ENCODE measurements at places on chromosomes 2 and 18.

DNA sequence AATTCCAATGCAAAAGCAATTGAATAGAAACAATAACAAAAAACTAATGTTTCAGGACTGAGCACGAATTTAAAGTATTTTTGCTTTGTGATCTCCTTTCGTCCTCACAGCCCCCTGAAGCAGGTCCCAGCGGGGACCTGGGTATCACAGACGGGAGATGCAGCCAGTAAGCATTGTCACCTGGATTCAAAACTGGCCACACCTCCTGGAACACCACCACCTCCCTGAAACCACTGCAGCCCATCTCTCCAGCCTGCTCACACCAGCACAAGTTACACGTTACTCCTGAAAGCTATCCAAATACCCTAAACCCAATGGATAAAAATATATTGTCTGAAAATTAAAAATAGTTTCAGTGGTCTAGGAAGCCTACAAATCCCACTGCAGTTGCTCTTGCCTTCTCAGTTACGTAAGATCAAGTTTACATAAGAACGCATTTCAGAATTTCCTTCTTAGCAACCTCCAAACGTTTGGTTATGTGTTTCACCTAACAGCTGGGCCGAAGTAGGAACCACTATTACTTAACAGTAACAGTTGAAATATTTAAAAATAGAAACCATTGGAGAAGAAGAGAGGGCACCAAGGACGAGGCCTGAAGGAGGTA is 178.0 kb downstream of the HDAC4 start:
- no peak for DNase-seq

GRCh38 chr2:128623776-128624761 is 305.4 kb upstream of the HS6ST1 start:
- no peak for DNase-seq

DNA sequence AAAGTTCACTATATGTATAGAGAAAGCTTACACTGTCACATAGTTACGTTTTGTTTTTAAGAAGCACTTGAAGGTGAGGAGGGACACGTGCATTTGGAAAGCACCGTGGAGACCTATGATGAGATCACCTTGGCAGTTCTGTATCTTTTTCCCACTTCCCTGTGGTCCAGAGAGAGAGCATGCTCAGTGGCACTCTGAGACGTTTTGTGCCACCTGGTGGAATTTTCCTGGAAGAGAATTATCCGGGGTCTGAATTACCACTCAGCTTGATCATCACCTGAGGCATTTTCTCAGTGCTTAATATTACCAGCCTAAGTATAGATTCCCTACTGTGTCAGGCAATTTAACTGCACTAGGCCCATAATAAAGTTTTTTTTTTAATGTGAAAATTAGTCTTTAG is 469.4 kb upstream of the SMIM21 start:
- DNase-seq = no peak

- DNase-seq = no peak
These were observed 26.4 kb downstream of the STPG4 start for GRCh38 chr2:47128705-47129104.

DNA sequence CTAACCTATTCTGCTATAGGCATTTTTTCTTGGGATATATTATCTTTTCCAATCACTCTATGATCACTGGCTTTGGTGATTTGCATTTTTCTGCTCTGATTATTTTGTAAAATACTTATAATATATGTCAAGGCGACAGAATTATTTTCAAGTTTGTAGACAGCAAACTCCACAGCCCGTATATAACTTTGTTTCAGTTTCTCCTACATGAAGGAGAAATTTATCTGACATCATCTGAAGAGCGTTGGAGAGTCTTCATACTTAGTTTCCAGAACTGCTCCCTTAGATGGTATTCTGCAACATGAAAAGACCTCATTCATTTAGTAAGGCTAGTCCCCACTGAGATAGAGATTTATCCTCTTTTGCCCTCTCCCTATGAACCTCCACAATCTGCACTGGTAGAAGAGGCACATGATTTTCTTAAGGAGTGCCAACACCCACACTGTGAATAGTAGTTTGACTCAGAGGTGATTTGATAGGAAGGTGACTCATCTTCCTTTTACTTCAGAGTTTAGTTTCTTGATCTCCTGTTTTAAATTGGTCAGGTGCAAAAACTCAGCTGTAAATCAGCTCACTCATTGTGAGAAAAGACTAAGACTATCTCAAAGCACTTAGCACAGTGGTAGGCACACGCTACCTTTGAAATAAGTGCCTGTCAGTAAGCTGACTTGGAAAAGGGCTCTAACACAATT is 1848.6 kb upstream of the CELF4 start:
- no peak for DNase-seq

DNA sequence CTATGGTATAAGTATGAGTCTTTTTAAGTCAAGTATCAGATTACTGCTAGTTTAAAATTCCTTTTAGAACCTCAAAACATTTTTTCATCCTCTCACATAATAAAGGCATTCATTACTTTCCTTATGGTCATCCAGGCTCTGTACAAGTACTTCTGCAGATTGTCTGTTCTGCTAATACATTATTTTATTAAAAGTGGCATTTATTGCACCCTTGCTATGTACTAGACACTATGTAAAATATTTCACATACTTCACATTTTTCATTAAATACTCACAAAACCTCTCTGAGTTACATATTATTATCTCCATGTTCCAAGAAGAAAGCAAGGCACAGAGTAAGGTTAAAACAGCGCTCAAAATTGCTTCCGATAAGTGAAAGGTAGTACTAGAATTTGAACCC is 84.1 kb downstream of the RAPH1 start:
- no peak for DNase-seq

DNA sequence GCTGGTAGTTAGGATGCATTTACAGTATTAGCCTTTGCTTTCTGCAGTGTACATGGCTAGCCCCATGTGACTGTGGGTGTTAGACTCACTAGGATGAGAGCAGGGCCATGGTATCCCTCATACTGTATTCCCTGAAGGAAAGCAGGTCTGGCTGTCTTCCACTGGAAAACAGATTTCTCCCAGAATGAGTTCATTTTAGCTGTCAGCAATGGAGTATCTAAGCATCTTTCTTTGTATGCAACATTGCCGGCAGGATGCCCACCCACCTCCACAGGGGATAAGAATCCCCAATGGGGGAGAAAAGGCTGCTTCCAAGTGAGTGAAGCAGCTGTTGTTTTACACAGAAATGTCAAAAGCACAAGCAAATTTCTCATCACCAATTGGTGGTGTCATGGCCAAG is 142.7 kb upstream of the KLHL14 start:
- no peak for DNase-seq

DNA sequence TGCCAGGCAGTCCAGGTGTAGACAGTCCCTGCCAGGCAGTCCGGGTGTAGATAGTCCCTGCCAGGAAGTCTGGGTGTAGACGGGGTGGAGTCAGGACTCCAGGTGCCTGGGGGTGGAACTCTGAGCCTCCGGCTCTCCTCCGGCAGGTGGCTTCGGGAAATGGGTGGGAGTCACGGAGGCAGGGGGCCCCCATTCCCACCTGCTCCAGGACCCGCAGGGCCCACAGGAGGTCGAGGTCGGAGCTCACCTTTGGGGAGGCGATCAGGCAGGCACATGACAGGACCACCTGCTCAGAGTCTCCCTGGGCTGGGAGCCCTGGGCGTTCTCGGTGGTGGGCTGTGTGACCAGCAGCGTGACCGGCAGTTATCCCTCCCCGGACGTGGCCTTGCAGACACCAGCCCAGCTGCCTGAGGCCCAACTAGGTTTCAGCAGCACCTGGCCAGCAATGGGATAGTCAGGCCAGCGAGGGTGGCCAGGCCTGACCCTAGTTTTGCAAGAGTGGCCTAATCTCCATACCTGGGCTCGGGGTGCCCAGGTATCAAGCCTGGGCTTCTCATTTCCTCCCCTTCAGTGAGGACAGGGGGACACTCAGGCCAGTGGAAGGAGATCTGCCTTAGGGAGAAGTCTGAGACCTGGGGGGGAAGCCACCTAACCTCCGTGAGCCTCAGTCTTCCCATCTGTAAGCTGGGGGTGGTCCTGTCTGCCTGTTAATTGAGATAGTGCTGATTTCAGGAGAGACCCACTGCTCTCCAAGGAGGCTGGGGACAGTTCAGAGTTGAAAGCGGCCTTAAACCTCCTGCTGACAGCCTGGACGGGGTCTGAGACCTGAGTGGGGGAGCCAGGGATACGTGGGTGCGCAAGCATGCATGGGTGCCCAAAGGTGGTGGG is 13.2 kb downstream of the GPC1 start:
- DNase-seq = no peak

DNA sequence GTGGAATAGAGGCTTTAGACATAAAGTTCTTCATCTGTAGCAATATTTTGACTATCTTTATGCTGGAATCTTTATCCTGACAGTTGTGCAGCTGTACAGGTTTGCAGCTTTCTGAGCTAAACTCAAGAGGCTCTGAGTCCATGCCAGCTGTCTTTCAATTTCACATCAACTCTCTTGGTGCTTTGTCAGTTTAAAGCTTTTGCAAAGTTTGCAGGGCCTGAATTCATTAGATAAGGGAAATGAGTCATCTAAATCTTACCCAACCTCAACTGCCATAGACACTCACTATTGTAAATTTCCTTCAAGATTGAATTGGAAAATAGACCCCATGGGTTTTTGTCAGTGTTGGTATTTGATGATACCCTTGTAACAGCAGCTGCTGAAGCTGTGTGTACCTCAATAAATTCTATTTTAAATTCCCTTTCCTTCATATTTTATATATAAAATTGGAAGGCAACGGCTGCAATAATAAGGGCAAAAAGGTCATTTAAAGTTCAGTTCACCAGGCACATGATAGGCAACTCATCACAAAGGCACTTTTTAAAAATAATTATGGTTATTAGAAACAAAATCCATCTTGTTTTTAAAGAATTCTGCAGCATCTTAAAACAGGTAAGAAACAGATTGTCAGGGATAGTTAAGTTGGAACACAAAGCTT is 169.9 kb upstream of the SLC39A10 start:
- peak; percentile 50 for DNase-seq

GRCh38 chr2:172079416-172079815 is 5.9 kb upstream of the DLX1 start:
- DNase-seq = no peak

GRCh38 chr2:106572541-106573450 is 85.6 kb downstream of the CD8B2 start:
- no peak for DNase-seq

GRCh38 chr2:190607657-190608357 is 41.1 kb upstream of the NAB1 start:
- no peak for DNase-seq

- no peak for DNase-seq
These were observed 1989.9 kb upstream of the CELF4 start for GRCh38 chr18:39555496-39555895.

DNA sequence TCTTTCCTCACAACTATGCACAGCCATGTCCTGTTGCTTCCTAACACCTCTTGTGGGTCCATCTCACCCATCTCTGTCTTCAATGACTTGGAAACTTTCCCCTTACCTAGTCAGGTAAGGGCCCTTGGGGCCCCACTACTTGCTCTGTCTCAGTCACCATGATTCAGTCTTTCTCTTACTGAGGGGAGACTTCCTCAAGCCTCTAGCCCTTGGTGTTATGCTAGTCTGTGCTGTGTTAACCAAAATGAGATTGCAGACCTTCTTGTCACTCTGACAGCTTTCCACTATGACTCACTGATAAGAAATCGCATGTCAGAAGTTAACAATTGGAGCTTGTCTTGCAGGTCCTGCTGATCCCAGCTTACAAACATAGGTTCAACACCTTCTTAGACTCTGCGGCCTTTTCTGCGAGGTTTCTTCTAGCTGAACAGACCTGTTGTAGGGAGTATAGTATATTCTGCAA is 65.3 kb downstream of the WDR75 start:
- DNase-seq = peak; percentile 11

DNA sequence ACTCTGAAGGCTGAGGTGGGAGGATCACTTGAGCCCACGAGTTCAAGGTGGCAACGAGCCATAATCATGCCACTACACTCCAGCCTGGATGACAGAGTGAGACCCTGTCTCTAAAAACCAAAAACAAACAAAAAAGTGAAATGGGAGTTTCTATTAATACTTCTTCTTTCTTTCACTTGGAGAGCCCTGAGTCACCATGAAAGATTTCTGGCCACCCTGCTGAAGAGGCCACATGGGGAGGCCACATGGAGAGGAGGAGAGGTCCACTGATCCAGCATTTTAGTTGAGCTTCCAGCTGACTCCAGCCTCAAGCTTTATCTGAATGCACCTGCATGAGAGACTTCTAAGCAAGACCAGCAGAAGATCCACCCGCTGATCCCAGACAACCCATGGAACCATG is 74.2 kb upstream of the LAPTM4A start:
- no peak for DNase-seq

GRCh38 chr2:151177756-151178155 is 83.9 kb downstream of the RBM43 start:
- no peak for DNase-seq

DNA sequence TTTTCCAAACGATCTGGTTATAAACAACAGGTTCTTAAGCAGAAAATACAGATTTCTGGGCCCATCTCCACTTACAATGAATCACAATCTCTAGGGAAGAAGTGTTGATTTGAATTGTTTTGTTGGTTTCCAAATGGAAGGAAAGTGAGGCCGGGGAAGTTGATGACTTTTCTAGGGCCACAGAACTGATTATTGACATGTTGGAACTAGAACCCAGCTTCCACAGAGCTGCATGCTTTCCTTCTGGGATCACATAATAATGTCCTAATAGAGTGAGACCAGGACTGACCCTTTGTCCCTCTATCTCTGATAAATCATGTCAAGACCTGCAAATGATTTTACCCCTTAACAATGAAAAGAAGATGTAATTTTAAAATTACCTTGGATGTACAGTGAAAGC is 332.2 kb downstream of the OSR1 start:
- DNase-seq = no peak

- no peak for DNase-seq
These were observed 153.3 kb downstream of the RNF144A start for GRCh38 chr2:7070483-7070882.

DNA sequence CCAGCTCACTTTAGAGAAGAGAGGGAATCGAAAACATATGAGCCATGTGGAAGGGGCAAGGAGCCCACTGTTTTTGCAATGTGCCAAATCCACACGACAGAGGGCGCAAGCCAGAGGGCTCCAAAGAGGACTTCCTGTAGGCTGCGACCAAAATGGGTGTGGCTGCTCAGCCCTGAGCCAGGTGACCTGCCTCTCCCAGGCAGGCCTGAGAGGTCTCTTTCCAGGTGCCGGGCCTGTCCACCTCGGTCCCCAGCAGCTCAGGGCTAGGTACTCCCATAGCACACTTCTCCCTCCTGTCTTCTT is 153.8 kb downstream of the TTC32 start:
- no peak for DNase-seq

- DNase-seq = no peak
These were observed 8.2 kb downstream of the KCTD1 start for GRCh38 chr18:26540043-26540628.

- no peak for DNase-seq
These were observed 10.7 kb downstream of the C2orf74 start for GRCh38 chr2:61172671-61173070.
